ENCODE measurements at places on chromosomes 6 and 20.

GRCh38 chr6:139343052-139343750 is 31.2 kb downstream of the CITED2 start:
- DNase-seq = no peak

- DNase-seq = no peak
Measured at GRCh38 chr20:52536841-52537400, 345.3 kb upstream of the ZFP64 start.

GRCh38 chr6:78867020-78867369 is 356 bp upstream of the IRAK1BP1 start:
- no peak for DNase-seq

GRCh38 chr6:39521958-39522357 is 199.5 kb upstream of the KCNK16 start:
- DNase-seq = no peak

DNA sequence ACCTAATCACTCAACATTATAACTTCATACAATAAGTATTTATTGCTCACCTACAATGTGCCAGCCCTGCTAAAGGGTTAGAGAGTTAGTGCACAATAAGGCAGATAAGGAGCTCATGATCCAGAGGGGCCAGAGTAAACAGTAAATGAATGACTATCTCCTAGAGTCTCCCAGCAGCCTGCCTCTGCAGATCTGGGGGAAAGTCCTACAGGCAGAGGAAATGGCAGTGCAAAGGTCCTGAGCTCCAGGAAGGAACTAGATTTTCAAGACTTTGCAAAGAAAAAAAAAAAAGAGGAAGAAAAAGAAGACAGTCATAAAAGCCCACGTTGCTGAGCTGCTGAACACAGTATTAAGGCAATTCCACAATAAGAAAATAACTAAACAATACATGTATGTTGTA is 160.1 kb downstream of the SIM1 start:
- no peak for DNase-seq

- DNase-seq = no peak
Measured at GRCh38 chr6:143187238-143187923, 126.7 kb downstream of the AIG1 start.

- DNase-seq = no peak
Measured at GRCh38 chr20:45253261-45253660, 1.1 kb downstream of the SLPI start.

- DNase-seq = no peak
Measured at GRCh38 chr6:78607189-78607588, 260.2 kb upstream of the IRAK1BP1 start.

DNA sequence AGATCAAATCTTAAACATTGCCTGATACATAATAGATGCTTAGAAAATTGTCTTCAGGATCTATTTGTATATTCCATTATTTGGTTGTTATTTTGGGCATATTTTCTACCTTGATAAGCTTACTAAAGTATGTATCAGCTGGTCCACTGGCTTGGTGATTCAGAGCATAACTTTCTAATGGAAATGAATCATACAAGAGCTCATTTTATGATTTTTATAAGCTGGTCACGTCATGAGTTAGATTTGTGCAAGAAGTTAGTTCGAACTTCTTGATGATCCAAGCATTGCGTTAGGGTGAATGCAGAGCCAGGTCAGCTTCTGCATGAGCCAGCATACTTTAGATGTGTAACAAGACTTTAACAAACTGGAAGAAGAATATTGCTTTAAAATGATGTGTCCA is 144.5 kb upstream of the FLRT3 start:
- DNase-seq = no peak

Measured in stimulated activated CD8-positive, alpha-beta memory T cell treated with anti-CD3 and anti-CD28 coated beads, Interleukin-2, amount 100 ng/mL, for 1 hour (primary cell).